ENCODE measurements at places on chromosomes 3 and 15. TPM values are rescaled to one million over a fixed set of nuclear protein-coding genes. Genes with fewer than 3 reads are reported as not detected.

GRCh38 chr3:156559321-156559720 lies 4.4 kb upstream of the SSR3 start:
- peaks cover 6% of the 10 kb centered on the region for H3K4me1 ChIP-seq
- H3K4me3 ChIP-seq: no peak overlapping the region
- no peak overlapping the region for H3K27ac ChIP-seq
- no peak for DNase-seq
- no peaks in the 10 kb centered on the region for H3K36me3 ChIP-seq

GRCh38 chr3:18771931-18772330 lies 346.8 kb upstream of the SATB1 start:
- H3K27me3 ChIP-seq: no peaks in the 10 kb centered on the region
- no peak overlapping the region for H3K27ac ChIP-seq

- H3K4me3 ChIP-seq: no peak overlapping the region
- no peak for DNase-seq
- no peaks in the 10 kb centered on the region for H3K27me3 ChIP-seq
- H3K27ac ChIP-seq: no peak overlapping the region
Observed at GRCh38 chr3:16089521-16089920, 85.0 kb upstream of the GALNT15 start.

GRCh38 chr3:124246949-124247348 lies 255.0 kb upstream of the ROPN1 start:
- no peak overlapping the region for H3K27ac ChIP-seq
- no peak overlapping the region for H3K4me3 ChIP-seq
- DNase-seq: no peak
- H3K36me3 ChIP-seq: no peaks in the 10 kb centered on the region

GRCh38 chr3:159187706-159188105 lies 385.9 kb downstream of the MFSD1 start:
- no peaks in the 10 kb centered on the region for H3K4me1 ChIP-seq
- H3K36me3 ChIP-seq: no peaks in the 10 kb centered on the region
- H3K27me3 ChIP-seq: no peaks in the 10 kb centered on the region
- no peak for DNase-seq
- H3K27ac ChIP-seq: no peak overlapping the region

Gene ZNF385D
- polyA plus RNA-seq: not detected

Gene TJP1
- not detected for polyA plus RNA-seq

All from CD14-positive monocyte (primary cell).